Keratinocyte (primary cell): ENCODE measurements at places on chromosomes 6 and 20.
A peak's percentile ranks its signal among the peaks of the same experiment; 100 is the strongest.

- H3K4me1 ChIP-seq: peaks cover 49% of the 10 kb centered on the region
- no peaks in the 10 kb centered on the region for H3K27me3 ChIP-seq
- DNase-seq: no peak
- peak overlapping the region; percentile 49 for H3K27ac ChIP-seq
Measured at GRCh38 chr6:33632558-33633039, 11.5 kb downstream of the ITPR3 start.

DNA sequence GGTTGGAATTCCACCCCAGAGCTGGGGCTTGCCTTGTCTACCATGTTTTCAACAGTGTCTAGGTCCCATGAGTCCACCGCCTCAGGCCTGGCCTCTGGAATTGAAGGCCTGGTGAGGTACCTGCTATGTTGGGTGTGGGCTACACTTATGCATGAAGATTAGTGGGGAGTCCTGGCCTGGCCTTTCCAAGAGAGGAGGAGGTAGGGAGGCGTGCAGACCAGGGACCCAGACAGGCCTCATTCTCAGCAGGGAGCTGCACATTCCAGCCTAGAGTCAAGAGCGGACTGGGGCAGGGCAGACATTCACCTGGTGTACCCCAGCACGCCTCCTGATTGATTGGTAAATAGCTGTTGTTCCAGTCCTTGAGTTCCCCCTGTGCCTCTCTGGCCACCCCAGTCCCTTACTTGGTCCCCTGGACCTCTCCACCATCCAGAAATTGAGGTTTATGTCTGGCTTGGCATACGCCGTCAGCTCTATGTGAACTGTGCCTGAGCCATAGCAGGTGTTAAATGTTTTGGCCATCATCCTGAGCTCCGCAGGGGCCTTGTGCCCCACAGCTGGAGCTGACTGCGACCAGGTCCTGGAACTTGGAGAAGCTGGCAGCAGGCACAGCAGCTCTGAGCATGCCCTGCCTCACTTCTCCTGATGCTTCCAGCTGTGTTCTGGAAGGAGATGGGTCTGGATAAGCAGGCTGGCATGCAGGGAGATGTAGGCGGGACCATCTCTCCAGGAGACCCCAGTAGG is 8.2 kb upstream of the VEGFA start:
- DNase-seq: no peak
- H3K27ac ChIP-seq: no peak overlapping the region
- H3K27me3 ChIP-seq: peaks cover 6% of the 10 kb centered on the region

GRCh38 chr20:52004715-52005114 is 186.9 kb downstream of the ZFP64 start:
- no peaks in the 10 kb centered on the region for H3K36me3 ChIP-seq

GRCh38 chr20:53738039-53738944 is 144.7 kb upstream of the ZNF217 start:
- no peaks in the 10 kb centered on the region for H3K36me3 ChIP-seq
- H3K27me3 ChIP-seq: no peaks in the 10 kb centered on the region
- no peak for DNase-seq
- H3K27ac ChIP-seq: peak overlapping the region; percentile 94

DNA sequence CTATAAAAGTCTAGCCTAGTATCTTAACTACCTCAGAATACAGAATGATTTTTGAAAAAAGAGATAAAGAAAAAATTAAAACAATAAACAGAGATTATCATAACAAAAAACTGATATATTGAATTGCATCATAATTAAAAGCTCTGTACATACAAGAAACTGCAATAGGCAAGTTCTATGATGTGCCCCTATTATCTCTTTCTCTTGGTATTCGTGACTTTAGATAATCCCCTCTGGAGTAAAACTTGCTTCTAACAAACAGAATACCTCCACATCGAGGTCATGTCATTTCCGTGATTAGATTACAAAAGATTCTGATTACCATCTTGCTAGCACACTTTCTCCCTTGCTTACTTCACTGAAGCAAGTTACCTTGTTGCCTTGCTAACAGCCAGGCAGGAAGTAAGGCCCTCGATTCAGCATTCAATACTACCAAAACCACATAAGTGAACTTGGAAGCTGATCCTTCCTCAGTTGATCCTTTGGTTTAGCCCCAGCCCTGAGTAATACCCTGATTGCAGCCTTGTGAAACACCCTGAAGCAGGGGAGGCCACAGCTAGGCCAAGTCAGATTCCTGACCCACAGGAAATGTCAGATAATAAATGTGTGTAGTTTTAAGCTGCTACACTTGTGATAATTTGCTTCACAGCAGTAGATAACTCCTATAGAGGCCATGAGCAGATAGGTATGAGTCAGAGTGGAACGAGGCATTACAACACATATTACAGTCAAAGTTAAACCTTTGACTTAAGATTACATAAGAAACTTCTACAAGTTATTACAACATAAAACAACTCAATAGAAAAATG is 53.7 kb upstream of the TMX4 start:
- no peaks in the 10 kb centered on the region for H3K36me3 ChIP-seq
- H3K27me3 ChIP-seq: no peaks in the 10 kb centered on the region
- H3K27ac ChIP-seq: no peak overlapping the region
- no peaks in the 10 kb centered on the region for H3K4me1 ChIP-seq
- no peak overlapping the region for H3K4me3 ChIP-seq

- H3K4me3 ChIP-seq: no peak overlapping the region
- no peak for DNase-seq
- H3K27ac ChIP-seq: no peak overlapping the region
- H3K27me3 ChIP-seq: no peaks in the 10 kb centered on the region
Measured at GRCh38 chr6:155635416-155635815, 179.8 kb upstream of the NOX3 start.

GRCh38 chr6:127514773-127515227 is 4.3 kb downstream of the MTCL3 start:
- peak overlapping the region; percentile 53 for H3K4me3 ChIP-seq
- peaks cover 61% of the 10 kb centered on the region for H3K27me3 ChIP-seq
- no peak for DNase-seq
- H3K36me3 ChIP-seq: no peaks in the 10 kb centered on the region

GRCh38 chr6:143845033-143845432 is 1.9 kb downstream of the LTV1 start:
- peaks cover 26% of the 10 kb centered on the region for H3K36me3 ChIP-seq
- H3K27me3 ChIP-seq: no peaks in the 10 kb centered on the region
- H3K4me3 ChIP-seq: no peak overlapping the region
- H3K4me1 ChIP-seq: peaks cover 7% of the 10 kb centered on the region
- DNase-seq: no peak

DNA sequence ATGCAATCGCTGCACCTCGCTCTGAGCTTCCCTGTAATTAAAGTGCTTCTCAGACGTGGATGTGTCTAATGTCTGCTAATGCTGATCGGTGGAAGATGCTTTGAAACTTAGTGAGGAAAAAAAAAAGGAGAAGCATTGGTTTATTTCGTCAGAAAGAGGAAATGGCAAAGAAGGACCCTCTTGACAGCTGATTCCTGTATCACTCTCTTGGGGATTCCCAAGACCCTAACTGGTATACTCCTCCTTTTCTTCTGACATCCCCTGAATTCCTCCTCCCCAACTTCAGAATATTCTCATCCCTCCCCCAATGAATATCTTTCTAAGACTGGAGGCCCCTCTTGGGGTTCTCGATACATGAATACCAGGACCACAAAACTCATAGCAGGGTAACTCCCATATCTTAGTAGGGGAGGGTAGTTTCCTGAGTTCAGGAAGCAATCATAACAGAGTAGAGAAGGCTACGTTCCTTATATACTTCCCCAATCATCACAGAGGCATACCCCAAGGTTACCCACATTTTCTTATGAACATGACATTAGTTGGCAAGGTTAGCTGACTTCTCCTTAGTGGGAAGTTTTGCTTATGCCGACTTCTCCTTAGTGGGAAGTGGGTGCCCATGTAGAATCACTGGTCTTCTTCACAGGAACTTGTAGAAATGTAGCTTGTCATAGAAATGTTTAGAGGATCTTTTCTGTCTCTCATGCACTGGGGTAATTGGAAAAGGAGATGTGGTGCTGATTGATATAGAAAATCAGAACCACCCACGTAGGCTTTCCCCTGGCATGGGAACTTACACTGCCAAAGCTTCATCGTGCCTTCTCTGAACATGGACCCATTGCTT is 63.8 kb upstream of the ATXN1 start:
- no peaks in the 10 kb centered on the region for H3K27me3 ChIP-seq
- H3K4me1 ChIP-seq: peaks cover 15% of the 10 kb centered on the region
- H3K36me3 ChIP-seq: no peaks in the 10 kb centered on the region

DNA sequence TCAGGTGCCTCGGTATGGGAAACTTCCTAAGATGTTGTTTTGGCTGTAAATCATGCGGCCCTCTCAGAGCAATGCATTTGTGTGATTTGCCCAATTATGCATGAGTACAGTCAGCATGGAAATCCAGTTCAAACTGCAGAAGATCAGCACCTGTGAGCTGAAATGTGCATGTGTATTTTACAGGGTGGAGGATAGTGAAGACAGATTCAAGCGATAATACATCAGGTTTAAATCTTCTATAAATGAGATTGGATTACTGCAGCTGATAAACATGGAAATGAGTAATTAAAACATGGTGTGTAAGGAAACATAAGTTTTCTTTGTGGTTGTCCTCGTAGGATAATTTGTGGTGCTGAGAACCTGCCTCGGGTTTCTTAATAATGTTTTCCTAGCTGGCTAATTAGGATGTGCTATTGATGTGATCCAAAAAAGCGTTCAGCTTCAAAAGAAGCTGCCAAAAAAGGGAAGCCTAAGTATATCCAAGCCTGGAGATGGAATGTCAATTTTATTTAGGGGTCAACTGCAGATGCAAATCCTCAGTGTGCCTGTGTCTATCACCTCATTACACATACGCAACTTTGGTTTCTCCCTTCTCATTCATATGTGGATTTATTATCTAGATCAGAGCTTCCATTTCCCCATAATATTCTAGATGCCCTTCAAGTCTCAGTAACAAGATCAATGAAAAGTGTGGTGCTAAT is 117.1 kb upstream of the CCDC28A start:
- peak overlapping the region; percentile 2 for H3K27ac ChIP-seq
- H3K27me3 ChIP-seq: no peaks in the 10 kb centered on the region
- no peak overlapping the region for H3K4me3 ChIP-seq
- H3K36me3 ChIP-seq: no peaks in the 10 kb centered on the region

GRCh38 chr6:130964808-130965604 is 98.0 kb downstream of the EPB41L2 start:
- no peaks in the 10 kb centered on the region for H3K4me1 ChIP-seq
- no peaks in the 10 kb centered on the region for H3K27me3 ChIP-seq
- no peak for DNase-seq
- no peaks in the 10 kb centered on the region for H3K36me3 ChIP-seq
- no peak overlapping the region for H3K4me3 ChIP-seq
- no peak overlapping the region for H3K27ac ChIP-seq

GRCh38 chr6:134686071-134686470 is 263.8 kb downstream of the ALDH8A1 start:
- no peak overlapping the region for H3K4me3 ChIP-seq
- no peak overlapping the region for H3K27ac ChIP-seq
- H3K4me1 ChIP-seq: peaks cover 3% of the 10 kb centered on the region
- H3K27me3 ChIP-seq: peaks cover 10% of the 10 kb centered on the region

DNA sequence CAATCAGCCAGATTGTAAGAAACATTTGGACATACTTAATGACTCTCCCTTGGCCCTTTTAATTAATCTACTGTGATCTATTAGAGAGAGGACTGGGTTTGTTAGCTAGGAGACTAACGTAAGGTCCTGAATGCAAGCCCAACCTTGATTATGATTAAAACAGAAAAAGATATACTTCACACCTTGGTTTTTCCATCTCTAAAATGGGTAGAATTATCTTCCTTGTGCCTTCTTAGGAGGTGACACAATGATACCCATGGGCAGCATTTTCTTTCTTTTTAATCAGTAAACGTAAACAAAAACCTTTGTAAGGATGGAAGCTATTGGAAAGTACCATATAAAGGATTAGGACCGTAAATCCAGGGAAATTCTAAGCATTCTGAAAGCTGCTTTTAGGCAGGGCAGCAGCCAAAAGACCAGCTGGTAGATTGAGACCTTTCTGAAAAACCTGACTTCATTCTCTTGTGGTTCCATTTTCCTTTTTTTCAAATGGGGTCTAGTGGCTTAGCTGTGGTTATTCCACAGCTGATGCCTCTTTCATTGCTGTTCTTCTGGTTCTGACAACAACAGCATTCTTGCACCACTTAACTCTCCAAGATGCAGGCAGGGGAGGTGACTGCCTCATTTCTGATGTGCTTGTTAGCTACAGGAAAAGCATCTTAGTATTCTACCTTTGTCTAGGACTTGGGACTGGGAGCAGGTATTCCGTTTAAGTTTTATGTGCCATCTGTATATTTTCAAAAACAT is 27.4 kb downstream of the RREB1 start:
- no peak overlapping the region for H3K27ac ChIP-seq
- no peaks in the 10 kb centered on the region for H3K27me3 ChIP-seq
- H3K4me1 ChIP-seq: peaks cover 42% of the 10 kb centered on the region
- no peak overlapping the region for H3K4me3 ChIP-seq

GRCh38 chr6:165556116-165556843 is 106.8 kb downstream of the PDE10A start:
- no peaks in the 10 kb centered on the region for H3K36me3 ChIP-seq
- H3K4me3 ChIP-seq: no peak overlapping the region
- no peak for DNase-seq

- H3K4me1 ChIP-seq: peaks cover 8% of the 10 kb centered on the region
- no peak overlapping the region for H3K27ac ChIP-seq
- DNase-seq: no peak
- H3K4me3 ChIP-seq: no peak overlapping the region
- no peaks in the 10 kb centered on the region for H3K27me3 ChIP-seq
Measured at GRCh38 chr6:121770943-121771342, 335.5 kb downstream of the GJA1 start.

DNA sequence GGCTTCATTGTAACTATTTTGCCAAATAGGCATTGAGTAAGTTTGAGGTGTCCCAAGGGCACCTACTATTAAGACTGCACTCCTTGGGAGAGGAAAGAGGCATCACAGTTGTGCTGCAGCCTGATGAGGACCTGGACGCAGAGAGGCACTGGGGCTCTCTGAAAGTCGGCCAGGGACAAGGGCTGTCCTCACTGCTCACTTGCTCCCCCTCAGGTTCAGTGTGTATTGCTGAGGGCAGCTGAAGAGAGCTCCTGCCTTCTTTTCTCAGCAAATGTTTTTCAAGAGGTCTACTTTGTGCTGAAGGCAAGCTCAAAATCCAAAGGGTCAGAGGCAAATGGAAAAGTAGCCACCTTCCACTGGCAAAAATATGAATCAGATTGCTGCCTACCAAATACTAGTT is 331.8 kb downstream of the RIMS1 start:
- no peaks in the 10 kb centered on the region for H3K4me1 ChIP-seq
- H3K36me3 ChIP-seq: no peaks in the 10 kb centered on the region
- peaks cover 4% of the 10 kb centered on the region for H3K27me3 ChIP-seq
- no peak overlapping the region for H3K4me3 ChIP-seq
- no peak overlapping the region for H3K27ac ChIP-seq

GRCh38 chr6:21634582-21634981 is 41.0 kb downstream of the SOX4 start:
- H3K27ac ChIP-seq: peak overlapping the region; percentile 70
- peak; percentile 28 for DNase-seq
- no peak overlapping the region for H3K4me3 ChIP-seq
- H3K27me3 ChIP-seq: no peaks in the 10 kb centered on the region

DNA sequence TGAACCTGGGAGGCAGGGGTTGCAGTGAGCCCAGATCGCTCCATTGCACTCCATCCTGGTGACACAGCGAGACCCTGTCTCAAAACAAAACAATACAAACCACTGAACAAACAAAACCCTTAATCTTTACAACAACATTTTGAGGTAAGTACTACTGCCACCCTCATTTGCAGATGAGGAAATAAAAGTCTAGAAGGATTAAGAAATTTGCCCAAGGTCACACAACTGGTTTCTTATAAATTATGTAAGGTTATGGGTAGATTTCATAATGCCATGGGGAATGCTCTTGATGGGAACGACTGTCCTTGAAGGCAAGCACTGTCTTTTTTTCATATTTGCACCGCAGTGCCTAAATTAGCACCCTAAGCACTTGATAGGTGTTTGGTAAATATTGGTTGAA is 13.8 kb upstream of the B4GALT5 start:
- H3K36me3 ChIP-seq: no peaks in the 10 kb centered on the region
- H3K27me3 ChIP-seq: no peaks in the 10 kb centered on the region
- H3K4me1 ChIP-seq: no peaks in the 10 kb centered on the region
- no peak overlapping the region for H3K27ac ChIP-seq
- DNase-seq: no peak
